ENCODE measurements at places on chromosomes 11 and 22.
A peak's percentile ranks its signal among the peaks of the same experiment; 100 is the strongest.

DNA sequence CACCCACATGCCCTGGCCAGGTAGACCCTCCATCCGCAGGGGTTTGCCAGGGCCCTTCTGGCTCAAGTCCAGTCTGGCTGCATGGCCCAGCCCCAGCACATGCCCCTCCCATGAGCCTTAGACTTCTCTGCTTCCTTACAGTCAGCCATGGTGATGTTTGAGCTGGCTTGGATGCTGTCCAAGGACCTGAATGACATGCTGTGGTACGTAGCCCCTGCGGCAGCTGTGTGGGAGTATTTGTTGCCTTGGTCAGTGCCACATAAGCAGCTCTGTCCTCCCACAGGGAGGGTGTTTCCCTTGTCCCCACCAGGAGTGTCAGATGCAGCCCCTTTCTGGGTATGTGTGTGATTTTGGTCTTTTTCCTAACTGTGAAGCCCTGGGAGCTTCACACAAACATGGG is 17.5 kb downstream of the CDC45 start:
- peak; percentile 18 for DNase-seq

DNA sequence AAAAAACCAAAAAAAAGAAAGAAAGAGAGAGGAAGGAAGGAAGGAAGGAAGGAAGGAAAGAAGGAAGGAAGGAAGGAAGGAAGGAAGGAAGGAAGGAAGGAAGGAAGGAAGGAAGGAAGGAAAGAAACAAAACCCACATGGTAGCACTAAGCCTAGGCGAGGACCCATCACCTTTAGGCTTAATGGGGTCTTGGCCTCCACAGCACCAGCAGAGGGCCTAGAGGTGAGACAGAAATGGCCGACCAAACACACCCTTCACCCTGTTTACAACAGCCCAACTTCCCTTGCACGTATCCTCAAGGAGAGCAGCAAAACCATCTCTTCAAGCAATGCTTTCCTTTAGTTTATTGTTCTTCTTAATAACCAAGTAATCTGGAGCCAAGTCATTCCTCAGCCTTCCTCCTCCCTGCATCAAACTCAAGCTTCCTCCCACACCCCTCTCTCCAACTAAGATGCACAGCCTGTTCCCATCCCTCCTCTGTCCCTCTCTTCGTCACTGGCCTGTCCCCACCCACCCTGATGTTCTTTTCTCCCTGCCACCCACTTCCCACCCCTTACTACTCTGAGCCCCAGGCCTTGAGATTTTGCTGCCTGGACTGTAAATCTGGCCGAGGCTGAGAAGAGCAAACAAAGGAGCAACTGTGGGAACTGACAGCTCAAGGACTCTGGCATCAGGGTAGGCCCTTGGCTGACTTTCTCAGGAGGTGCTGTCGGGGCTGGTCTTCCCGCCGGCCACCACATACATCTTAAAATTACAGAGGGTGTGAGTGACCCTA is 26.0 kb downstream of the POU2AF1 start:
- DNase-seq: no peak

DNA sequence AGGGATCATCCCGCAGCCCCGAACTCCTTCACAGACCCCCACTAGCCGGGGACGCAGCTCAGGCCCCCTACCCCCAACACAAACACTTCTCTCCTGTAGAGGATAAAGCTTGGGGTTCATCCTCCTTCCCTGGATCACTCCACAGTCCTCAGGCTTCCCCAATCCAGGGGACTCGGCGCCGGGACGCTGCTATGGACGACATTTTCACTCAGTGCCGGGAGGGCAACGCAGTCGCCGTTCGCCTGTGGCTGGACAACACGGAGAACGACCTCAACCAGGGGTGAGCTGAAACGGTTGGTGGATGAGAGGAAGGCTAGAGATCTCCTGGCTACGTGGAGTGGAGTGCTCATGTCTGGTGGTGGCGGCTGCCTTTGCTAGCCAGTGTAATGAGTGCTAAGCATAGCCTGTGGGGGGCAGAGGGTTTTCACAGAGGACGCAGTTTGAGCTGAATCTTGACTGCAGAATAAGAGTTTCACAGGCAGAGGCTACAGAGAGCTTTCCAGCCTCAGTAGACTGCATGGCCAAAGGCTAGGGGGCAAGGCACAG is 580 bp downstream of the ILK start:
- peak; percentile 84 for DNase-seq

GRCh38 chr11:62980133-62980760 is 4.5 kb downstream of the SLC22A6 start:
- DNase-seq: no peak

DNA sequence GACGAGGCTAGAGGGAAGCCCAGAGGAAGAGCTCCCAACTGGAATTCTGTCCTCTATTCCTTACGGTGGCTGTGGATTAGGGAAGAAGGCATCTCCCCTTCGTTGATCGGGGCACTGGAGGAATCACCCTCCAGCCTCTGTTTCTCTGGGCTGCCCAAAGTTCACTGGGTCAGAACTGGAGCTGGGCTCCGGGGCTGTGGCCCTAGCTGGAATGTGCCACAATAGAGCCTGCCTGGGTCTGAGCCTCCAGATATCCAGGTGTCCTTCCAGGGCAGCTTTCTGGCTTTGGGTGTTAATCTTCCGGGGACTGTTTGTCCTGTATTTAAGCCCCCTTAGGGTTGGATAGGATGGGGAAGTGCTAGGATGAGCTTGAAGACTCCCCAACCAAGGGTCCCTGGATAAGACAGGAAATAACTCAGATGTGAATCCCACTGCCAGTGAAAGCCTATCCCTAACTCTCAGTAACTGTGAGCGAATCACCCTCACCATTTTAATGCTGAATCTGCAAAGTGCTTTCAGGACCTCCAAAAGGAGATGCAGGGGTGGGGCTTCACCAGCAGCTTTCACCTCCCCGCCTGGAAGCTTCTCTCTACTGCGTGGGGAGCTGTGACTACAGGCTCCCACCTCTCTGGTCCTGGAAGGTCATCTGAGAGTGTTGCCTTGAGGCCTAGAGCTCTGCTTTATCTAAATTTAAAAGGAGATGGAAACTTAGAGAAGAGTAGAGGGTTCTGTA is 9.5 kb downstream of the YPEL4 start:
- no peak for DNase-seq

- no peak for DNase-seq
Measured at GRCh38 chr22:27116312-27117086, 459.1 kb downstream of the MIAT start.

GRCh38 chr11:134666273-134667174 is 254.5 kb upstream of the B3GAT1 start:
- no peak for DNase-seq

- DNase-seq: no peak
Measured at GRCh38 chr11:117914991-117915618, 14.1 kb downstream of the TMPRSS13 start.

Measured in right kidney (tissue), 9 donors.